ENCODE measurements at places on chromosomes 3 and 15.

DNA sequence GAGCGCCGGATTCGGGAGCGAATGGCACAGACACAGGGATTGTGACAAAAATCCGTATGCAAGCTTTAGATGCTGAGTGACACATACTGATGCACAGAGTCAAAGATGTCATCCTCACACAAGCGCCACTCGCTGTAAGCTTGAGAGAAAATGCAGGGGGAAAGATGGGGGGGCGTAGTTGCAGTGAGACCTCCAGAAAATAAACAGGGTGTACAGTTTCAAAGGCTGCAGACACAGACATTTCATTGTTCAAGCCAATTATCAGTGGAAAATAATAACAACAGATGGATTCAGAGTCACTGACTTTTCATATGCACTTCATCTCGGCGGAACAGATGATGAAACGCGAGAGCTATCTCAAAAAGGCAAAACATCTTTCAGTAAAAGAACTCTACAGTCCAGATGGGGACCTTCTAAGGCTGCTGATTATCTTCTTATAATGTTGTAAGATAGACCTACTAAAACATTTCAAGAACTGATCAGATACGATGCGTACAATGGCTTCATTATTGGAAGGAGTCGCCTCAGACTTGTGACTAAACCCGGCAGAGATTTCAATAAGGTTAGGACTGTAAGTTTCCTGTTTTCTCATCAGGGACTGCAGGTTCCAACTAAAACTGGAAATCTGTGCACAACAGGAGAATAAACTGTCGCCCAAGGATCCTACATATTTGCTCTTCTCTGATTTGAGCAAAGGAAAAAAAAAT lies 275.4 kb downstream of the FOXP1 start:
- no peak for DNase-seq

- DNase-seq: no peak
Measured at GRCh38 chr3:197335428-197336132, 37.2 kb upstream of the DLG1 start.

GRCh38 chr3:28286595-28286994 lies 45.2 kb downstream of the CMC1 start:
- peak; percentile 50 for DNase-seq

- DNase-seq: peak; percentile 56
Measured at GRCh38 chr15:43469867-43470266, 23.1 kb downstream of the TP53BP1 start.

DNA sequence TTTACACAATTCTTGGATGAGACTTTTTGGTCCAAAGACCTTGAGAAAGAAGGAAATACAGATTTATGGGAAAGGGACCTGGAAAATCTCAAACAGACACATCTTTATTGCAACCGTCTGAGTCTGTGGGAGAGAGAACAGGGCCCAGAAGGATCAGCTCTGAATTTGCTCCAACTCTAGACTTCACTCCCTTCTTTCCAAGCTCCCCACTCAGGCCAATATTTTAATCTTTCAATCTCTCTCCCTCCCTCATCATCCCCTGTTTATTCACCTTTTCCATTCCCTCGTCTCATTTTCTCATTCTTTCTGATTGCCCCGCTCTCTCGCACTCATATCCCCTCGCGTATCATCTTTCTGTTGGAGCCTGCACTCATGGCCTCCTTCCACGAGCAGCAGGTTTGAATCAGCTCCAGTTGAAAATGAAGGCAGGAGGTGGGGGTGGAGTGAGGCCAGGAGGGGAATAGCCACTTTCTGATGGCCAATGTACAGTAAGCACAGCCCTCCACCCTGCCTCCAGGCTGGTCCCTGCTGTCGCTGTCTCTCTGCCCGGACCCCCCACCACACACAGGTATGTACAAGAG lies 63.6 kb upstream of the BOC start:
- DNase-seq: no peak

- DNase-seq: no peak
Measured at GRCh38 chr15:42384597-42384996, 25.3 kb downstream of the CAPN3 start.

- DNase-seq: peak; percentile 10
Measured at GRCh38 chr3:13647298-13648059, 98.6 kb downstream of the FBLN2 start.

DNA sequence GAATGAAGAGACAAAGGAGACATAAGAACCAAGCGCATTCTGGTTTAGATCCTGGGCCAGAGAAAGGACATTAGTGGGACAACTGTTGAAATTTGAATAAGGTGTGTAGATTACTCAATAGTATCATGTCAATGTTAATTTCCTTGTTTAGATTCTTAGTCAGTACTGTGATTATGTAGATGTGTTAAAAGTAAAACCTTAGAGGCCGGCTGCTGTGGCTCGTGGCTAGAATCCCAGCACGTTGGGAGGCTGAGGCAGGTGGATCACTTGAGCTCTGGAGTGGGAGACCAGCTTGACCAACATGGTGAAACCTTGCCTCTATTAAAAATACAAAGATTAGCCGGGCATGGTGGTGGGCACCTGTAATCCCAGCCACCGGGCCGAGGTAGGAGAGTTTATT lies 26.7 kb downstream of the CYP8B1 start:
- no peak for DNase-seq

GRCh38 chr3:133828576-133829309 lies 23.1 kb downstream of the SRPRB start:
- no peak for DNase-seq

DNA sequence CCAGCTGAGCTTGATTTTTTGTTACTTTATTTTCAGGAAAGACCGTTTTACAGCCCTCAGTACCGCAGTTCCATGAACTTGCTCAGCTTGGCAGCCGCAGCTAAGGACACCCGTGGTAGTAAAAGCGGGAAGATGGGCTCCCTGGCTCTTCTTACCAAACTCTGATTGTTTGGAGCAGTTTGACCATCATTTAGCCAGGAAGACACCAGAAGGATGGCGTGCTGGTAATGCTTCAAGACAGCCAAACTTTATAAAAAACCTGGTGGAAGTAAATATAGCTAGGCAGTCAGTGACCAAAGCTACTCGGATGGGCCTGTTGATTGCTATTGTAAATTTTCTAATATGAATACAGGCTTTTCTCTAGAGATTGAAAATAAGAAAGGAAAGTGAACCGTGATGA lies 28.9 kb downstream of the POLR2M start:
- no peak for DNase-seq

DNA sequence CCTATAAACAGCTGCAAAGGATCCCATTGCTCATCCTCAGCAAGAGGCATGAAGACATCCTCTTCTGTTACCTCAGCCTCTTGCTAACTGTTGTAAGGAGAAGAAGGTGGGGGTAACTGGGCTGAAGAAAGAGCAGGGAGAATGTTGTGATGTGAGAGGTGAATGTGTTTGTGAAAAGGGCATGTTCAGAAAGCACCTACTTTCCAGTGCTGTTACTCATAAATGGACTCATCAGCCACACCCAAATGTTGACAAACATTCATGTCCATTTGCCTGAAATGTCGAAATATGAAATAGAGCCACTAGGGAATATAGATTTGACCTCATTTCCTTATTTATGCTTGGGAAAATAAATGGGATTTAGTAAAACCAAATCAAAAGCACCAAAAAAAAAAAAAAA lies 12.6 kb downstream of the SLC24A1 start:
- DNase-seq: no peak

- no peak for DNase-seq
Measured at GRCh38 chr15:63628123-63628822, 31.1 kb downstream of the FBXL22 start.

DNA sequence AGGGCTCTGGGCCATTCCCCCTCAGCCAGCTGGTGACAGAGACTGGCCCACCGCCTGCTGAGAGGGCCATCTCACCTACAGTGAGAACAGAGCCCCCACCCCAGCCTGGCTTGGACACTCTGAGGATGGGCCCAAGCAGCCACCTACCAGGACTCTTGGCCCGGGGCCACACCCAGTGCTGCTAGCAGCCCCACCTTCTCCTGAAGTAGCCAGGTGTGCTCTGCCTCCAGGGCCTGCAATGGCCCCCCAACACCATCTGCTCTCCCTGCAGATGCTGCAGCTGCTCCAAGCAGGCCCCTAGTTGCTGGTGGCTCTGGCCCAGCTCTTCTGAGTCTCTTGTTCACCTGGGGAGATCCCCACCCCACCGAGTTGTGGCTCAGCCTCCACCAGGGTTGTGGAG lies 6.8 kb upstream of the CLK3 start:
- no peak for DNase-seq

GRCh38 chr15:37446921-37447320 lies 346.6 kb upstream of the MEIS2 start:
- DNase-seq: no peak

GRCh38 chr3:135516143-135516542 lies 449.4 kb upstream of the PPP2R3A start:
- DNase-seq: peak; percentile 31

GRCh38 chr15:83288381-83288801 lies 3.9 kb upstream of the BNC1 start:
- no peak for DNase-seq

- no peak for DNase-seq
Measured at GRCh38 chr15:69061414-69061842, 46.9 kb downstream of the NOX5 start.

DNA sequence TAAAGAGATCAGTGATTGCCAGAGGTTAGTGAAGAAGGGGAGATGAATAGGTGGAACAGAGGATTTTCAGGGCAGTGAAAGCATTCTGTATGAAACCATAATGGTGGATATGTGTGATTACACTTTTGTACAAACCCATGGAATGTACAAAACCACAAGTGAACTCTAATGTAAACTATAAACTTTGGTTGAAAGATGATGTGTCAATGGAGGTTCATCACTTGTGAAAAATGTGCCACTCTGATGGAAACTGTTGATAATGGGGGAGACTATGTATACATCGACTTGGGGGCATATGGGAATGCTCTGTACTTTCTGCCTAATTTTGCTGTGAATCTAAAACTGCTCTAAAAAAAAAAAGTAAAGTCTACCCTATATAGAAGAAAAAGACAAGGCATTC lies 68.7 kb upstream of the ARHGEF3 start:
- no peak for DNase-seq

DNA sequence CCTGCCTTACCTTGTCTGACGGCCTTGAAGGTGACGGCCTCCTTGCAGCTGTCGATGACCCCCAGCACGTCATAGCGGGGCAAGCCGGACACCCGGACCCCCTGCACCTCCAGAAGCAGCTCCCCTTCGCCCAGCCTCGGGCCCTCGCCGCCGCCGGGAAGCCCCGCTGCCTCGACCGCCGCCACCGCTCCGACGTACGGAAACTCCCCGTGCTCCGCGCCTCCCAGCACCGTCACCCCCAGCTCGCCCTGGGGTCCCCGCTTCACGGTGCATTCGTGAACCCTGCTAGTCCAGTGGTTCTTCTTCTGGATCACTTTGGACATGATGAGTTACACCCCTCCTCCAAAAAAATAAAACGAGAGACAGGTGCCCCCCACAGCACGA lies 740 bp downstream of the MAGI1 start:
- no peak for DNase-seq

GRCh38 chr3:196194542-196194915 lies 16.7 kb downstream of the ZDHHC19 start:
- no peak for DNase-seq

DNA sequence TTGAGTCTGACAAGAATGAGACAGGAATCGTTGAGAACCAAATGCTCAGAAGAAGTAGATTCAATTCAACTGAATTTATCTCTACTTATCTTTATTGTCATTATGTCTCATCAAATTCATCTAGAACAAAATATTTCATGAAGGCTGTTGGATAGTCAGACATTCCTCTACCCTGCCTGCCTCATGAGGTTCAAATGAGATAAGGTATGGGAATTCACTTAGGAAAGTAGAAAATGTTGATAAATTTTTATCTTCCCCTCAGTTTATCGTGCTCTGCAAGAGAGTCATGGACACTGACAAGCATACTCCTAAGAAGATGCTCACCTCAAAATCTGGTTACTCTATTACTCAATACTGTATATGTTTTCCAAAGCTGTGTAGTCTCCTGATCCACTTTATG lies 149.7 kb upstream of the CDIN1 start:
- no peak for DNase-seq

DNA sequence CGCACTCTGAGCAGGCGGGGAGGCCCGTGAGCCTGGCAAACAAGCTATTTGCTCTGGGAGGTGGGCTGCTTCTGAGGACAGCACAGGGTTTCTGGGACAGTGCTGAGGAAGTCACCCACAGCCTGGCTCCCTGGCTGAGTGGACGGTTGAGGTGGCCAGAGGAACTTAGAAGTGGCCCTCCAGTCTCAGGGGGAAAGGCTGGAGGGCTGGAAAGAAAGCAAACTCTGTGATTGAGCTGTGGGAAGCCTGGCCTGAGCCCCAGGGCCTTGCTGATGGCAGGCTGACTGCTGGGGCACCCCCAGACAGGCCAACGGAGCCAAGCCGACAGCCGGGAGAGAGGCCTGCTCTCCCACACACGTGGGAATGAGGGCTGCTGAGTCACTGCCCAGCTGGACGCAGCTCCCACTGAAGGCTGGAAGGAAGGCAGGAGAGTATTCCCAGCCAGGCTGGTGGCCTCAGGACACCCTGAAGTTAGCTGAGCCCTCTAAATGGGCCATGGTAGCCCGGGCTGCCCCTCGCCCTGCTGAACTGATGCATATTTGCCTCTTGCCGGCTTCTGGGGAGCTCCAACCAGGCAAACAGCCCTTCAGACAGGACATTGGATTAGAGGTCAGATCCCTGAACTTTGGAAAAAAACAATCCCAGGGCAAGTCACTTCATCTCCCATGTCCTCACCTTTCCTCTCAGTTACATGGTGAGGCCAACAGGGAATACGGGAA lies 98.0 kb upstream of the TLE3 start:
- DNase-seq: peak; percentile 92

DNA sequence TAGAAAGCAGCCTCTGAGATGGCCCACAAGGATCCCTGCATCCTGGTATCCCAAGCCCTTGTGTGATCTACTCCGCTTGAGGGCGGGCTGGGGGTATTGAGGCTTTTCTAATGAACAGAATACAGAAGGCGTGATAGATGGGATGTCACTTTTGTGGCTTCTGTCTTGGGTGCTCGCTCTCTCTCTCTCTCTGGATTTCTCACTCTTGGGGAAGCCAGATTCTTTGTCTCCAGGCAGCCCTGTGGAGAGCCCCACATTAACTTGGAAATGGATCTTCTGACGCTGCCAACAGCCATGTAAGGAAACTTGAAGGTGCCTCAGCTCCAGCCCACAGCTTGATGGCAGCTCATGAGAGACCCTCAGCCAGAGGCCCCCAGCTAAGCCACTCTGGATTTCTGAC lies 26.9 kb upstream of the SEC62 start:
- DNase-seq: no peak

DNA sequence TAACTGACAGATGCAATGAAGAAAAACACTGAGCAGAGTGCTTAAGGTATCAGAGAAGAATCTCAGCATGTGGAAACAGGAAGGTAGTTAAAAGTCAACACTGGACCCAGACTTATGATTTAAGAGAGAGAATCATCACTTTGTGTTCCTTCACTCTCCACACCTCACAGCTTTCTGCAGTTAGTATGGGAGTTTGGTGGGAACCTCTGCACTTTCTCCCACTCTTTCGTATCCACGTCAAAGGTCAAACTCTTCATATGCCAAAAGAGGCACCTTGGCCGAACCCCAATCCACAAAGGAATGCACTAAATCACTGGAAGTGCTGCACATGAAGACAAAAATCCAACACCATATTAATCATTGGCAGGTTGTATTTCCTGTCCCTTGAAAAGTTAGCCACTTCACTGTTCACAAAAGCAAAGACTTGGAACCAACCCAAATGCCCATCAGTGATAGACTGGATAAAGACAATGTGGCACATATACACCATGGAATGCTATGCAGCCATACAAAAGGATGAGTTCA lies 361.2 kb downstream of the MAGI1 start:
- no peak for DNase-seq
